Neural crest cell (in vitro differentiated cells): ENCODE measurements at places on chromosomes 4 and X.

DNA sequence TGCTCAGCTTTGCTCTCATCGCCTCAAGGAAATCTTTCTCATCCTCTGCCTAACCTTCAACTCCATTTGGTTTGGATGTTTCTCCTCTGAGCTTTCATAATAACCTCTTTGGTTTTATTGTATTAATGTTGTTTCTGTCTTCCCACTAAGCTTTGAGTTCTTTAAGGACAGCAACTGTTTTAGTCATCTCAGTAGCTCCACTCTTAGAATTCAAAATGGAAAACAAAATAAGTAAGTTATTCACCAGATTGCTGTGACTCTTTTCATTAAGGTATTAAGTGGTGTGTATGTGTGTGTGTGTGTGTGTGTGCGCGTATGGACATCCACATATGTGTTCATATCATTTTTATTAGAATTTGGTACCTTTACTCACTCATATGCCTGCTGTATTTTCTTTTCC, 279.2 kb upstream of the BOD1L1 start:
- DNase-seq = no peak

- DNase-seq = no peak
Observed at GRCh38 chr4:161714022-161714751, 449.6 kb downstream of the FSTL5 start.

DNA sequence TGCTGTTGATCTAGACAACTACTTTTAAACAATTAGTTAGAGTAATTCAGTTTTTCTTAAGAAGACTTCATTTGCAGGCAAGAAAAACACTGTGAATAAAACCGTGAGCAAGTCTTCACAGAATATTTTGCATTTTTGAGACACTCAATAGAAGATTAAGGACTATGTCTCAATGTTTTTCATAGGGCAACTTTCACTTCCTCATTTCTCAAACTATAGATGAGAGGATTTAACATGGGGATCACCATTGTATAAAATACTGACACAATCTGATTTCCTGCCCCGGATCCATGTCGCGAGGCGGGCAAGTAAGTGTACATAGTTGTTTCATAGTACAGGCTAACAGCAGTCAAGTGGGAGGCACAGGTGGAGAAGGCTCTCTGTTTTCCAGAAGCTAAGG, 108.8 kb upstream of the IGSF1 start:
- no peak for DNase-seq

DNA sequence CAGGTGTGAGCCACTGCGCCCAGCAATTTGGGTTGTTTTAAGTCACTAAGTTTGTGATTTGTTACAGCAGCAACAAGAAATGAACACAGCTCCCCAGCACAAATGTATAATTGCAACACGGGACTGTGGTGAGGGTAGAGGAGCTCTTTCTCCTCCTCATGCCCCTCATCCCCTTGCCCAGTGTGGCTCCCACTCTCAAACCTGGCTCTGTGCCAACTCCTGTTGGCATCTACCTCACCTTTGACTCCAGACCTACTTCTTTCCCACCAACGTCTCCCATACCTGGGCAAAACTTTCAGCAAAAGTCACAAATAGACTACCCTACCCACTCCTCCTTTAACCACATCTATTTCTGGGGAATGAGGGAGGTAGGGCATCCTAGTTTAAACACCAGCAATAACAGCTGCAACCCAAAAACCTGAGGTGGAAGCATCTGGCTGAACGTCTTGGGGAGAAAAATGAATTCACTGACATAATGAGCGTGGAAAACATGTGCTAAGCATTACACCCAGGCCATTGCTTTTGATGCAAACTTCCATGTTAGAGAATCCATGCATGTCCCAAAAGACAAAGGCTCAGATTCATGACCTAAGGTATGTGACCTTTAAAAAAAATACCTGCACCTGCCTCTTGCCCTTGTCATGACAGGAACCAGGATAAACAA, 19.2 kb downstream of the LNX1 start:
- no peak for DNase-seq

DNA sequence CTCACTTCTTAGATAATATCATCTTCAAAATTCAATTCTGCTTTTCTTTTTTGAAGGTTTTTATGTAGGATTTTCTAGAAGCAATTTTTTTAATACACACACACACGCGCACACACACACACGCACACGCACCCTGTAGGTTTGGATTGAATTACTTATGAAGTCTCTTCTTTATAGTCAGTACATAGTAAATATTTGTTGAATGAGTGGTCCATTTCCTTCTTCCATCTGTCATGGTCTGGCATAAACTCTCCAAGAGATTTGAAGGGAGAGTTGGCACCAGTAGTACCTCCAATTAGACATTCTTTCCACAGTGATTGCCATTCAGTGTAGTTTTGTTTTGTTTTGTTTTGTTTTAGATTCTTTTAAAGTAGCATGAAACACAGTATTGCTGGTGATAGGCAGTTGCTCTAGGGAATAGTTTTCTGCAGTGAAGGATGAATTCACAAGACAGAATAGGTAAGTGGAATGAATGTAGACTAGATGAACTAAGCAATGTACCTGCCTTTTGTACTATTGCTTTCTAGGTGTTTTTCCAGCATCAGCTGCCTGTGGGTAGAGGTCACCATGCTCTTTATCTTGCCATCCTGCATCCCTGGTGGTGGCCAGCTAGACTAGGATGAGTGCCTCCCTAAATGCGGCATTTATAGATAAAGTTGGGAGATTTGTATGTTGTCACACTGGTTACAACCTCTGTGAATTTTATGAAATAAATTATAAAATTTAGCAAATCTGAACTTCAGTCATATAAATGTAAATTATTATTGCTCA, 20.5 kb downstream of the PDLIM5 start:
- no peak for DNase-seq
